AML-193 (cell line): ENCODE measurements at places on chromosomes 2 and 18.

- DNase-seq = no peak
Measured at GRCh38 chr2:10312437-10312957, 9.8 kb downstream of the HPCAL1 start.

DNA sequence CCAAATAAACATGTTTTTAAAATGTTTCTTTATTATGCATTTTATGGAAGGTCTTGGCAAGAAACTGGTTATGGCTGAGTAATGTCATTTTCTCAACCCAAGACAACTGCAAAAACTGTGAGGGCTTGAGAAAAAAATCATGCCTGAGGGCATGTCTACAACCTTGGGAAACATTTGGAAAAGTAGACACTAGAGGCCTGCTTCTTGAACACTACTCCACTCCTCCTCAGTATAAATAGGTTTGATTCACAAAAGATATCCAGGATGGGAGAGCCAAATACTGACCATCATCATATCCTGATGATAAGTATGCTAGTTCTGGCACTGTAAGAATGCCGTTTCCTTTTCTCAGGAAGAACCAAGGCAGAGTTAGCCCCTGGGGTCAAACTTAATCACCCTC, 71.1 kb downstream of the OSR1 start:
- no peak for DNase-seq

DNA sequence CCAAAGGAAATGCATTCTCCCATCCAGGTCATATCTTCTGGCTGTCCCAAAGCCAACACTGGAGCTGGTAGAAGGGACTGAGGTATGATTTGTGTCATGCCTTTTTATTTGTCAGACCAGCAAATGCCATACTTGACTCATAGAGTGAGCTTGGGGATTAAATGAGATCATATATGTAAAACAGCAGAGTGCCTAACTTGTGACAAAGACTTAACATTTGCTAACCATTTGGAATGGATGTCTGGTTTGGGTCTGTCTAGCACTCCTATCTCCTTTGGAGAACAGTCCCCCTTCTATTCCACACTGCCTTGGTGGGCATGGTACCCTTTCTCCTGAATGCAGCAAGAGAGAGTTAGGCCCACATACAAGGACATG, 128.5 kb upstream of the LGALSL start:
- DNase-seq = no peak

DNA sequence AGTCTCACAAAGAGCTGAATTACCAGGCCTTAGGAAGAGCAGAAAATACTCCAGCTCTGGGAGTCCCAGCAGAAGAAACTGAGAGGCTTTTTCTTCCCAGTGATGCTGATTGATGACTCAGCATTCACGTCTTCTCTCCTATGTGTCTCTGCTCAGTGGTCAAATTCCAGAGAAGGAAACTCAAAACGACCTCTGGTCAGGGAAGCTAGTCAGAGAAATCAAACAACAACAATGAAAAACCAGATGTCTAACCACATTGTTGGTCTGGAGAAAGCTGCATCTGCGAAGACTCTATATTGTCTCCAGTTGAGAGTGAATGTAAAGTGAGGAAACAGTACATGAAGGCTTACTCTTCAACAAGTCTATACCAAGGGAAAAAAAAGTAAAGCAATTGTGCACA, 28.6 kb upstream of the CERS6 start:
- DNase-seq = no peak

GRCh38 chr2:233448220-233448559, 93.9 kb downstream of the DGKD start:
- no peak for DNase-seq

DNA sequence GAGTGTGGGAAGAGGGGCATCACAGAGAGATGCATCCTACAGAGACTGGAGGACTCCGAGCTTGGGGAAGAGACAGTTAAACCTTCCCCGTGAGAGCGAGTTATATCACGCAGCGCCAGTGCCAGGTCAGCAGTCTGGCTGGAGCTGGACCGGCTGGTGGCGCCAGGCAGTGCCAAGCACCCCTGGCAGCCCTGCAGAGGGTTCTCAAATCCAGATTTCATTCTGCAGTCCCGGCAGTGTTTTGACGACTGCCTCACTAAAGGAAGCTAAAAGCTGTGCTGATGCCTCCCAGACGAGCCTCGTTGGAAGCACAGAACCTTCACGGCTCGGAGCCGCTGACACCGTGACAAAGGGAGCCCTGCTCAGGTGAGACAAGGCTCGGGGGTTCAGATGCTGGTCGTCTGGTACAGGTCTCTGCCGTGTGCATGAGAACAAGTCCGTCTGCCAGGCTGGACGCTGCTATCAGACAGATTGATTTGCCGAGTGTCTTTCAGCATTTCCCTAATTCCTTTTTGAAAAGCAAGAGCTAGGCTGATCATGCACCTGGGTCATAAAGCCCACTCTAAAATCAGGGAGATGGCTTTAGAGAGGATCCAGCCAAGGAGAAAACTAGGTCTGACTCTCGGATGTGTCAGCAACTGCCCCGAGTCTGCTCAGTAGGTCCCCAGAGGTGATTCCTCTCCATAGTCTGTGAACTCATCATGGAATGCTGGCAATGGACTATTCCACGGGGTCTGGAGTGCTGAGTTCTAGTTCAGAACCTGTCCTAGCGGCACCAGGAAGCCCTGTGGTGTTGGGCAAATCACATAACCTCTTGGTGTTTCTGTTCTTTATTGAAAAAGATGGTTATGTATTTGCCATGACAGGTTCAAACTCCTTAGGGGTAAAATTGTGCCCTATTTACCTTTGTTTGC, 240.6 kb downstream of the SOX11 start:
- no peak for DNase-seq

DNA sequence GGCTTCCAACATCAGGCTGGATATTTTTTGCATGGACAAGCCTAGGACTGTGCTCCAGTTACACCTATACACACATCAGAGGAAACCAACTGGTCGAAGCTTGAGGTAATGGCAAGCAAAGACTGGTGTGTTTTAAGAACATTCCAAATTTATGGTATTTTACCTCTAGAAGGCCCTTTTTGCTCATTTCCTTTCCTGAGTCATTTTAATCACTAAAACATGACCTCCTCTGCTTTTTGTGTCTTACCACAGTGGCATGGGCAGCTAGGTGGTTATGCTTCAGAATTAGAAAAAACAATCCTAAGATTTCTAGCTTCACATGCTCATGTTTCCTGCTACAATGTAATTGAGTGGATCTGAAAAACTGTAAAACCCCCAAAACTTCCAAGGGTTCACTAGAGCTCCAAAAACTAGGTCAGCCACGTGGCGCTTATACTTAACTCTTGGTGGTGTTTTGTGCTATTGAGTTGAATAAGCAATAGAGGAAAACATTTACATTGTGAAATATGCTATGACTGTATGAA, 30.6 kb upstream of the CHRNA1 start:
- DNase-seq = no peak

GRCh38 chr18:43661570-43661969, 384.3 kb upstream of the SYT4 start:
- DNase-seq = peak; percentile 4

DNA sequence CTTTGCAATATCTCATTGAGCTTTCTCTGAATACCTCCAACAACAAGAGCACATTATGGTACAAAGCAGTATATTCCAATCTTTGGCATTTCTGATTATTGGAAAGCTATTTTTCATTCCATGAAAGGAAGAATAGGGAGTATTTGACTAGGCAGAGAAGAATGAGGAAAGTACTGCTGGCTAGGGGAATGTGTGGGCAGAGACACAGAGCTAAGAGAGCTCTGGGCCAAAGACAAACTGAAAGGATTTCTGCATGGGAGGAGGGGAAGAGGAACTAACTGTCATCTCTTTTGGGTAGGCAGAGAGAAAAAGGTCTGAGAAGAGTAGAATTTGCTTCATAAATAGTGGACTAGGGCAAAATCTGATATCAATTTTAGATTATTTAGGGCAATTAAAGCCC, 150.8 kb downstream of the CCDC85A start:
- no peak for DNase-seq

DNA sequence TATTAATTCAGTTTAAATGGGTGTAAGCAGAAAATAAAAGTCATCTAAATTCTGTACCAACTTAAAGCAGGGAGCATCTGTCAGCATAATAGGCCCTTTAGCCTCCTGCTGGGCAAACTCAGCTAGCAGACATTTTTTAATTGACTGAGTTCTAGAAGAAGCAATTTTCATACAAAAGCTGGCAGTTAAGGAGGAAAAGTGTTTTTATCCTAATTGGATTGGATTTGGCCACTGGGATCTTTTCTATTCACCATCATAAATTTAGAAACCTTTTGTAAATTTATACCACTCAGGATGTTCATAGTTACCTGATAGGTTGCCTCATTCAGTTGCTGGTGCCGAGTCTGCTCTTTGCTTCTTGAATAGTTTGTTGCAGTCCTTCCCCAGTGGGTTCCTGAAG, 262.7 kb upstream of the FSIP2 start:
- no peak for DNase-seq

GRCh38 chr2:56813490-56813889, 629.7 kb downstream of the CCDC85A start:
- no peak for DNase-seq

GRCh38 chr18:48407358-48407757, 1.8 kb downstream of the ZBTB7C start:
- no peak for DNase-seq

- DNase-seq = no peak
Measured at GRCh38 chr2:186477790-186478189, 8.3 kb upstream of the ZC3H15 start.

GRCh38 chr18:13219593-13220159, 1.1 kb downstream of the LDLRAD4 start:
- DNase-seq = no peak

DNA sequence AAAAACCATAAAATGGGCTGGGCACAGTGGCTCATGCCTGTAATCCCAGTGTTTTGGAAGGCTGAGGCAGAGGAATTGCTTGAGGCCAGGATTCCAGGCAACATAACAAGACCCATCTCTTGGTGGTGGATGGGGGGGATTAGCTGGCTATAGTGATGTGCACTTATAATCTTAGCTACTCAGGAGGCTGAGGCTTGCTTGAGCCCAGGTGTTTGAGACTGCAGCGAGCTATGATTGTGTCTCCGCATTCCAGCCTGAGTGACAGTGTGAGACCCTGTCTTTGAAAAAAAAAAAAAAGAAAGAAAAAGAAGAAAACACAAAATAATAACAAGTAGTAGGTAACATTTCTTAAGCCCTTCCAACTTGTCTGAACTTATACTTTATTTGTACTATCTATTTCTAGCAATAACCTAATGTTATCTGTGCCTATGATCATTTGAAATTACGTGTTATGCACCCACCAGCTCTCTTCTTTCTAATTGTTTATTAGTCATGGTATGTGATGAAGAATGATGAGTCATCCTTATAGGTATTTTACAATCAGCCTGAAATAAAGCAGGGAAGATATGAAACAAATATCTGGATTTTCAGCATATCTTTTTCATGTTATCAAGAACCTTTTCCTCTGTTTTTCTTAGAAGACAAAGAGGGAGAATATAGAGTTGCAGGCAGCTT, 129.3 kb upstream of the UNC80 start:
- DNase-seq = no peak

DNA sequence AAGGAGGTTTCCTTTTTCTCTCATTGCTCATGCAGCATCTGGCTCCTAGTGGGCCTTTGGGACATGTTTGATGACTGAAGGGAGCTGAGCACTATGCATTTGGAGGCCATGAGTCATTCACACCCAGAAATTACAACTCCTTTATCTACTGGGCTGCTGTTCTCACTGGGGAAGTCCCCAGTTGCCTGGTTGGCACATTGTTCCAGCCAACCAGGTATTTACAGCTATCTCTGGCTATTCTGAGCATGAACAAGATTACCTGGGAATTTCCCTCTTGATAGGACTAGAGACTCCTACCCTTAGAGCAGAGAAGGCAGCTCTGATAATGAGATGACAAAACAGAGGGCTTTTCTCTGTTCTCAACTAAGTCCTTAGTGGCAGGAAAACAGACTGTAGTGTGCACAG, 206.5 kb downstream of the SETBP1 start:
- no peak for DNase-seq

- DNase-seq = peak; percentile 62
Measured at GRCh38 chr2:85826990-85827878, 61.6 kb downstream of the ST3GAL5 start.

- no peak for DNase-seq
Measured at GRCh38 chr2:215542690-215543089, 106.8 kb upstream of the FN1 start.

DNA sequence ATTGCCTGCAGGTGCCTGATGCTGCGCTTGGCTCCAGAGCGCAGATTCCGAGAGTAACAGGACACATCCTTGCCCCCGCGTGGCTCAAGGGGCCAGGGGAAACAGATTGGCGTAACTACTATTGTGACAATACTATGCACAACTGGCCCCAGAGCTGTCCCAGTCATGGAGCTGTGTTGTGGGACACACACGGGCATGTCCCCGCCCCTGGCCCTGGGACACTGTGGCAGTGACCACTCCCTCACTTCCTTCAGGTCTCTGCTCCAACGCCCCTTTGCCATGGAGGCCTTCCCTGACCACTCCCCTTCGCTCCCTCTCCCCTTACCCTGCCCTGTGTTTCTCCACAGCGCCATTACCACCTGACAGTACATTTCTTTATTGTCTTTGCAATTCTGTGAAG, 132.1 kb downstream of the SMAD2 start:
- no peak for DNase-seq

GRCh38 chr2:14352067-14352466, 280.4 kb upstream of the LRATD1 start:
- no peak for DNase-seq

DNA sequence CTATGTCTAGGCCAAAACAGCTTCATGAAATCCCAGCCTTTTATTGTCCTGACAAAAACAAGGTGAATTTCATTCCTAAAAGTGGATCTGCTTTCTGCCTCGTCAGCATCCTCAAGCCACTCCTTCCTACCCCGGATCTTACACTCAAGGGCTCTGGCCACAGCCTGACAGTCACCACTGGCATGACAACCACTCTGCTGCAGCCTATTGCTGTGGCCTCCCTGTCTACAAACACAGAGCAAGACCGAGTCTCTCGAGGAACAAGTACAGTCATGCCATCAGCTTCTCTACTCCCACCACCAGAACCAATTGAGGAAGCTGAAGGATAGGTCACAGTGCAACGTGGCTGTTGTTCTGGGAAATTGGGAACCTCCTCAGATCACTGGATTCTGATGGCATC, 106.1 kb downstream of the ICA1L start:
- DNase-seq = no peak

DNA sequence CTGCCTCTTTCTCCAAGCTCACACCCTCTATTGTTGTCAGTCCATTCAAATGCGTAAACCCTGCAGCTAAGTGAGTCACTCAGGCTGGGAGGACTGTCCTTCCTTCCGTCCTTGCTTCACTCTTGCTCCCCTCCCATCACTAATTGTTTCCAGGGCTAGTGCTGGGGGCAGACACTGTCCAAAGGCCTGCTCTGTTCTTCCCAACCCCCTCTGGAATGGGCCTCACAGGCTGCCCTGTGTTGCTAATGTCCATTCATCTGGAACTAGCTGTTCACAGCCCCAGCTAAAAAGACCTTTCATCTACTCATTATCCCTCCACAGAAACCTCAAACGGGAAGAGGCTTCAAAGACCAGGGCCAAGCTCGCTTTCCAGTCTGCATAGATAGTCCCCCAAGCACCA, 31.9 kb upstream of the NRP2 start:
- DNase-seq = no peak
